ENCODE measurements at places on chromosomes 2 and 18.

DNA sequence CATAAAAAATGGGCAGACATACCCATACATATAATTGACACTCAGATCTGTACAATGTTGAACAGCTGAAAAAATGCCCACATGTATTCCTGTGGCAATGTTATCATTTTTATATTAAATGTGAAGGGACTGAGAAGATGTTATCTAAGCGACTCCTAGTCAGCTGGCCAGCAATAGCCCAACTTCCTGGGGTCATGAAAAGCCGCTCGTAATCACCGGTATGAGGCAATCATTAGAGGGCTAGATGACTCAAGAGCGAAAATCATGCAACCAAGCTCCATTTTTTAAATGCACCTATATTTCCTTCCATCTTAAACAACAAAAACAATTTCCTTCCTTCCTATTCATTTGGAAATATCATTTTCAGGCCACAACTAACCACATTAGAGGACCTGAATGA is 274.6 kb upstream of the CCDC68 start:
- DNase-seq = no peak

DNA sequence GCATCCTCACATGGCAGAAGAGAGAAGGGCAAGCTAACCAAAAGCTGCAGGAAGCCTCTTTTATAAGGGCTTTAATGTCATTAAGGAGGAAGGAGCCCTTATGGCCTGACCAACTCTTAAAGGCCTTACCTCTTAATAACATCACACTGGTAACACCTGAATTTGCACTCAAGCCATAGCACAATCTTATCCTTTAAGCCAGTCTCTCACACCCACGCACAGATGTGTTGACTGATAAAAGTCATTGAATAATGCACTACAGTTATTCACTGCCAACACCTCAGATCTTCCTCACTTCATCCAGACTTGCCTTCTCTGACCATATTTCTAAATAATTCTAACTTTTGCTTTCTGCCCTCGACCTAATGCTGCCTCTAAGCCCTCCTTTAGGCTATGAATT is 516.8 kb downstream of the ADCYAP1 start:
- no peak for DNase-seq

- no peak for DNase-seq
Observed at GRCh38 chr18:21439431-21439846, 161.1 kb downstream of the ESCO1 start.

GRCh38 chr18:3885209-3885792 is 435.3 kb downstream of the TGIF1 start:
- no peak for DNase-seq

DNA sequence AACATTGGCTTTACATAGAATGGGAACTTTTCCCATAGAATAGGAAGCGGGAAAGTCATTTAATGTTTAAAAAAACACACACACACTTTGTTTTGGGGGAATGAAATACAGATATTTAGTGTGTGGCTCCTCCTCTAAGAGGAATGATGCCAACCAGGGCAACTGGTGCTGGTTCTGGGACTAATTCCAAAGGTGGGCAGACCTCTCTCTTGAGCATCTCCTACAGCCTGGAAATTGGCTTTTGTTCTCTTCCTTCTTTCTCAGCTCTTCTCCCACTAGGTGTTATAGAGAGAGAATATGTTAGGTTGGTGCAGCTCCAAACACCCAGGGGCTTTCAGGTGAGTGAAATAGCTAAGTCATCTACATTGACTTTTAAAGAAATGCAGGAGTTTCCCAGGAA is 190.1 kb downstream of the RAD51AP2 start:
- DNase-seq = no peak

- no peak for DNase-seq
Observed at GRCh38 chr2:6806604-6807003, 59.1 kb downstream of the CMPK2 start.

DNA sequence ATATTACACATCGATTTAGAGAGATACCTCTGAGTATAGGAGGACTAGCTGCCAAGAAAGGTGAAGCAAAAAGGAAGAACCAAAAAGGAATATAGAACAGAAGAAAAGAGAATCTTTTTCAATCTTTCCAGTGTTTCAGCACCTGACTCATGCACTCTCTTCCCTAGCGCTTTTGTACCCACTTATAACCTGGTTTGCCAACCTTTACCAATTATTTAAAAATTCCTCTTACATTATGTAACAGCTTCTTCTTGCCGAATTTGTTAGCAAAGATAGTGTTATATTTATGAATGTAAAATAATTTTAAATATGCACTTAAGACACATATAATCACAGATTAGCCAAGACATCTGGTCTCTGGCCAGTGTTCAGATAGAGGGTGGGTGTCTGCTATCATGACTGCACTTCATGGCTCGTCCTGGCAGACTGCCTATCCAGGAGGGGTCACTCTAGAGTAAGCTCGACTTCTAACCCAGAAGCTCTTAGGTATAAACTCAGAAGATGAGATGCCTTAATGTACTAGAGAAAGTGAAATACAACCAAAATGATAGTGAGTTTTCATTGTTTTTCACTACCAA is 122.9 kb downstream of the ATAD2B start:
- no peak for DNase-seq

- DNase-seq = no peak
Observed at GRCh38 chr2:110903548-110903947, 171.2 kb downstream of the ACOXL start.

DNA sequence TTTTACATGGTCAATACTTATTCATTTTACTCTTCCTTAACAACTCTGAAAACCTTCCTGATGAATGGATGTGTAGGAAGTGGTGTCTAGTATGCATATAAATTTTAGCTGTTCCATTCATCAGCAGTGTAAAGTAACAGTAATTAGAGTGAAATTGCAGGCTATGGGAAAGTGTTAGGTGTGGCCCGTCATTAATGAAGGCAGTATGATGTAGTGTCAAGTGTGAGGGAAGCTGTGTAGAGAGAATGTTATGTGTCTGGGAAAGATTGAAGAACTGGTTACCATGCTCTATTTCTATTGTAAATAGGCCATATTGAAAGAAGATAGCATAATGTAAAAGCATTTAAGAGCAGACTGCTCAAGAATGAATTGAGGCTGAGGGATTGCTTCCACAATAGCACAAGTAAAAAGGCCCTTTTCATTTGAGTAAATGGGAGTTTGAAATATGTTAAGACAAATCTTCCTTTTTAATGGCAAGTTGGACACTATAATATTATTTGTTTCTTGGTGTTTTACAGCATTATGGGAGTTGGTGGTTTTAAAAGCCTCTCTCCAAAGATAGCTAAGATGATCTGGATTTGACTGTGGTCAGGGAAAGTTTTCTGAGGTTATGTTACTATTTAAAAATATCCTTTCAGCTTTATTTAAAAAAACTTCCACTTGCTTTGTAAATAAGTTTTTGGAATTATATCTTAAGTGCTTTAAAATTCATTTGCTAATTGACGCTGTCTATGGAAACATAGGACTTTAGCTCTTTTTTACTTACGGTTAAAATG is 401.0 kb upstream of the ZEB2 start:
- DNase-seq = no peak

- DNase-seq = no peak
Observed at GRCh38 chr2:224084266-224084892, 45.3 kb upstream of the SERPINE2 start.

GRCh38 chr2:127620866-127621265 is 25.1 kb upstream of the GPR17 start:
- DNase-seq = no peak

- no peak for DNase-seq
Observed at GRCh38 chr2:73640511-73640911, 1.7 kb downstream of the NAT8 start.

DNA sequence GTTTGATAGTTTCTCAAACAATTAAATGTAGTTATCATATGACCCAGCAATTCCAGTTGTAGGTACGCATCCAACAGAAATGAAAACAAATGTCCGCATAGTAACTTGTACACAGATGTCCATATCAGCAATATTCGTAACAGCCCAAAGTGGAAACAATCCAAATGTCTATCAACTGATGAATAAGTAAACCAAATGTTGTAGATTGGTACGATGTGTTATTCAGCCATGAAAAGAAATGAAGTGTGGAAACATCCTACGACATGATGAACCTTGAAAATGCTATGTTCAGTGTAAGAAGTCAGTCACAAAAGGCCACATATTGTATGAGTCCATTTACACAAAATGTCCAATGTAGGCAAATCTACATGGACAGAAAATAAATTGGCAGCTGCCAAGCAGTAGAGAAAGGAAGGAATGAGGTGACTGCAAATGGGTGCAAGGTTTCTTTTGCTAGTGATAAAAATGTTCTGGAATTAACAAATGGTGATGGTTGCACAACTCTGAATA is 26.9 kb downstream of the GAREM1 start:
- no peak for DNase-seq

DNA sequence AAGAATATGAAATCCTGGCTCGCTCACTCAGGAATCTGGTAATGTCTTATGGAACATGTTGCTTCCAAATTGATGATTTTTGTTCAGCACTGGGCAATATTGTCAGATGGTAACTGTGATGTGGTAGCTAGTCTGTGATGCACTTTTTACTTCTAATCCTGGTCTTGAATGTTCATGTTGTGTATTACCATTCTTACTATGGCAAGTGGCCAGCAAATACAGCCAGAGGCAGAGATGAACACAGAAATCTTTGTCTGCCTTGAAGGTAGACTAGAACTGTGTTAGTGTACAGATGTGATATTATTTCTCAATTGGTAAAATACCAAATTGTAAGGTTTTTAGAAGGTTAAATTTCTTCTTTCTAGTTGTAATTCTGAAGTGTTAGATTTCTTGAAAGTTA is 83.3 kb downstream of the UBE2E3 start:
- no peak for DNase-seq

Measured in activated T-cell treated with anti-CD3 and anti-CD28 coated beads for 1 hour (primary cell).